ENCODE measurements at places on chromosomes 7 and 10.
A peak's percentile ranks its signal among the peaks of the same experiment; 100 is the strongest.

DNA sequence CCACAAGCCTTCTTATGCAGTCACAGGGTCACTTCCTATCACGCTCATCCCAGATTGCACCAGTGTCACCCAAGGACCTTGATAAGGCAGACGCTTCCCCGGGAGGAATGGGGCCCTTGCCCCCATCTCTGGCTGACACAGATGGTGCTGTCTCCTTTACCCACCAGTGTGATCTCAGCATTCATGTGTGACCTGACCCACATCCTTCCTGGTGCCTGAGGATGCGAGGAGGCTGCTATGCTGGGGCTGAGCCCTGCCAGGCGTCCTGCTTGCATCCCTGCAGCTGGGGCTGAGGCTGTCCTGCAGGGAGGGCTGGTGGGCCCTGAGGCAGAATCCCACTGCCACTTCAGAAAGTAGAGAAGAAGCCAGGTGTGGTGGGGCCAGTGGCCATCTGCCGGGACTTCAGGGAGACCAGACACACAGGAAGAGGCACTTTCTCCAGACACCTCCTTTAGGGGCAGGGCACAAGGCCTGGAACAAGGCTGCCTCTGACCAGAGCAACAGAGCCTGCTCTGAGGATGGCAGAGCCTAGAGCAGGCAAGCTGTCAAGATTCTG, 35.3 kb downstream of the RASGEF1A start:
- peak; percentile 42 for DNase-seq

- DNase-seq = peak; percentile 56
Measured at GRCh38 chr10:12902135-12902572, 99.4 kb downstream of the CCDC3 start.

DNA sequence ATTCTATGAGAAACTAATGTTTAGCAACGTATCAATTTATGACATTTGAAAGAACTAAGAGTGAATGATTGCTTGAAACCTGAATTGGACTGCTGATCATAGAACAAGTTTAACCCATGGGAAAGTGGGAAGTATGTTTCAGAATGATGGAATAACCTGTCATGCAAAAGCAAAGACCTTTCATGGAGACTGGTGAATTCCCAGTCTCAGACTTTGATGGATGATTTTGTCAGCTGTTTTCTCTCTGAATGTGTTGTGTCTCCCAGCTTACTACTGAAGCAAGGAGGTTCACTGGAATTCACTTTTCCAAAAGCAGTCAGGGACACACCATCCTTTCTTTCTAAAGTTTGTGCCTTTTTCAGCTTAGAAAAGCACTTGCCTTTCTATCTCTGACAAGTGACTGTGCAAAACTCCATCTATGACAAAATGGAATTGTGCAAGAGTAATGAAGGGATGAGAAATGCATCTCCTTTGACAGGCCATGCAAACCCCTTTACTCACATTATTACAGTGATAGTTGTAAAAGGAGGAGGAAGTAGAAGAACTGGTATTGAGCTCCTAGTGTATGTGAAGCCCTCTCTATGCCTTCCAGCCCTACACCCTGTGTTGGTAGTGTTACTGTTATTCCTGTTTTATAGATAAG, 176.1 kb downstream of the PRKG1 start:
- no peak for DNase-seq

- DNase-seq = no peak
Measured at GRCh38 chr7:37732253-37732652, 48.7 kb downstream of the GPR141 start.

- peak; percentile 80 for DNase-seq
Measured at GRCh38 chr7:128405471-128406313, 4.1 kb downstream of the IMPDH1 start.

DNA sequence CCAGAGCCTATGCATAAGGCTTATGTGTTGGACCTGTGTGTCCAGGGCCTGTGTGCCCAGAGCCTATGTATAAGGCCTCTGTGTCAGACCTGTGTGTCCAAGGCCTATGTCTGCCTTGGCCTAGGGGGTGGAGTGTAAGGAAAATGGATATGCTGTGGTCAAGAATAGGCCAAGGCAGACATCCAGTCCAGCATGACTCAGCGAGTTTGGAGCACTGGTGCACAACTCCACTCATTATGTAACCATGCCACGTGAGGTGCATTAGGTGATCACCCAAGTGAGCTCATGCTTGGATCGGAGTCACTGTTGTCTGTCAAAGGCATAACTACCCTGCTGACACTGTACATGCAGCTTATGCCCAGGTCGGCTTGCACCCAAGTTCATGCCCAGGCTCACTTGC, 238.9 kb downstream of the CACNA2D1 start:
- DNase-seq = no peak
